GM12878 (cell line): ENCODE measurements at places on chromosomes 6 and 20. TPM values are rescaled to one million over a fixed set of nuclear protein-coding genes. Genes with fewer than 3 reads are reported as not detected.

- no peaks in the 10 kb centered on the region for H3K36me3 ChIP-seq
- no peak overlapping the region for H3K27ac ChIP-seq
- DNase-seq: no peak
- no peaks in the 10 kb centered on the region for H3K27me3 ChIP-seq
- no peaks in the 10 kb centered on the region for H3K4me1 ChIP-seq
- no peak overlapping the region for H3K4me3 ChIP-seq
Observed at GRCh38 chr6:83462524-83462923, 31.7 kb upstream of the ME1 start.

- H3K4me3 ChIP-seq: no peak overlapping the region
- H3K4me1 ChIP-seq: no peaks in the 10 kb centered on the region; the same call in 1 of the 2 replicates
Observed at GRCh38 chr6:148565930-148566663, 180.7 kb upstream of the UST start.

DNA sequence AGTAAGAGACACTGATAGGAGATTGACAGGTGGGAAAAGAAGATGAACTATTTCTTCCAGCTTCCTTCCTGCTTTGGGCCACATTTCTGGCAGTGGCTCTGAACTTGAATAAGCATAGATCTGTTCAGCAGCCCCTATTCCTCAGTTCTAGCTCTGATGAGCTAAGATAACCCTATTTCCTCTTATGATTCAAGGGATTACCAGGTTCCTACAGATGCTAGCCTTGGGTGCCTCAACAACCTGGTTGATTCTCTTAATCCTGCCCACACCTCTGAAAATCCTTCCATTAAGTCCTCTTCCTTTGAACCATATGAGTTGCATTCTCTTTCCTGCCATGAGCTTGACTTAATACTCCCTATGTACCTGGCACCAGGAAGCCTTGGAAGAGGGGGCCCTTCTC, 49.8 kb upstream of the MOCS1 start:
- no peaks in the 10 kb centered on the region for H3K36me3 ChIP-seq
- H3K4me1 ChIP-seq: no peaks in the 10 kb centered on the region
- no peak overlapping the region for H3K4me3 ChIP-seq

DNA sequence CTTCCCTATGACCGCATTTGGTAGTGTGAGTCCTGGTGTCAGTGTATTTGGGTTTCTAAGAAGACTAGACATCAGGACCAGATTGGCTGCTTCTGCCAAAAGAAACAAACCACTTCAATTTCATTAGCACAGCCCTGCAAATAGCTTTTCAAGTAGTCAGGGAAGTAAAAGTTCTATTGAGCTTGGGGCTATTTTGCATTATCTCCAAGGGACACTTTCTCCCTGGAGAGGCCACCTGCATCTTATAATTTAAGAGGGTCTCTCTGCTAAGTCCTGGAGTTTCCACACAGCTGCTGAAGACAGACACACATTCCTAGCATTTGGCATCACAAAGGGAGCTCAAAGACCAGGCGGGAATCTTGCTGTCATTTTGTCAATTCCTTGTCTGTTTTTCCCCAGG, 141.2 kb downstream of the BMP2 start:
- no peaks in the 10 kb centered on the region for H3K4me1 ChIP-seq
- no peak for DNase-seq
- H3K36me3 ChIP-seq: no peaks in the 10 kb centered on the region
- no peaks in the 10 kb centered on the region for H3K27me3 ChIP-seq
- H3K27ac ChIP-seq: no peak overlapping the region

DNA sequence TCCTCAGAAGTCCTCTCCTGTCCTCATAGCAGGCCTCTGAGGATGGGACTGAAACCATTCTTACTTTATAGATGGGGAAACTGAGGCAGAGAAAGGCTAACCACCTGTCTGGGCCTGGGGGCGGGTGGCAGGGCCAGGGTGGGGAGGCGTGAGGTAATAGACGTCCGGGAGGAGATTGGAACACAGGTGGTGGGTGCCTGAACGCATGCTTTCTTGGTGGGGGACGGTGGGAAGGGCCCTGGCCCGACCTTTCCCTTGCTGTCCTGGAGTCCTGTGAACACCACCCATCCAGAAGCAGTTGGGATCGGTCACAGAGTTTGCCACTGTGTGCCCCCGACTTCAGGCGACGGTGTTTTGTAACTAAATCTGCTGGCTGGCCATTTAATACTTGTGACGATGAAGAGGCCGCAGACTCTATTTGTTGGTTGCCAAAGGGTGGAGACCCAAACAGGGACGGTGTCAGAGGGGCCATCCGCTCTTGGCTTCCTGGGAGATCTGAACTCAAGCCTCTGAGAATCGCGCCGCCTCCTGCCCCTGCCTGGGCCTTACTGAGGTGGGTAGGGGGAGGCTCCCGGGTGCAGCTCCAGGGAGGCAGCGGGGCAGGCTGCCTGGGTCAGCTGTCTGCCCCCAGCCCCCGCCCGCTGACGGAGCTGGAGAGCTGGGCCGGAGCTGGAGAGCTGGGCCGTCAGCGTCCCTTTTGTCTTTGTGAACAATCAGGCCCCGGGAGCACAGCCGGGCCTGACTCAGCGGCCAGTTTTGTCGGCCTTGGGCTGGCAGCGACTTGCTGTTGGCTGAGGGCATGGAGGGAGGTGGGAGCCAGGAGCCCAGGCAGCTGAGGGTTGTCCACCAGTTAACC, 4.1 kb downstream of the RBM38 start:
- peaks cover 24% of the 10 kb centered on the region for H3K36me3 ChIP-seq
- no peak for DNase-seq
- H3K27me3 ChIP-seq: no peaks in the 10 kb centered on the region
- peaks cover 63% of the 10 kb centered on the region for H3K4me1 ChIP-seq

The CTAGE9 gene
- not detected in 2 replicates for polyA plus RNA-seq
